ENCODE measurements at places on chromosomes 13 and 19.

DNA sequence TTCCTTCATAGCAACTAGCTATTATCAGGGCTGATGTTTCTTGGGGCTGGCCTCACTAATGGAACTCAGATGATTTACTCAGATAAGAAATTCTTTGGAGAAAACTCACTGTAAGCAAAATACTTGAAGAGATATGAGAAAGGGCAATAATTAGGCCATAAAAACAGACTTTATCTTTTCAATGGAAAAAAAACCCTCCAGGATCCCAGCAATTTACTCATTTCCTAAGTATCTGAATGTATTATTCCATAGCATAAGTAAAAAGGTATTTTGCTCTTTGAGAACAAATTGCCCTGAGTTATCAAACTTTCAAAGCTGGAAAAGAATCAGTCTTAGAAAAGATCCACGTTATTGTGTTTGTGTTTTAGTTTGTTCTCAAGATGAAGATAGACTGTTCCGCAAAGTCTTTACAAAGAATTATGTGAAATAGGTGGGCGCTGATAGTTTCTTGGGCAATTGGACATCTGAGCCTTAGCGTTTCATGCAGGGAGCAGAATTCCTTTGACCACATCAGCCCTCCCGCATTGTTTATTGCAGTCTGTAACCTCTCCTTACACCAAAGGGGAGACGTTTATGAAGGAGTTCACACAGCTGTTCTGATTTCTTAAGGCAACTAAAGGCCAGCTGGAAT is 29.1 kb upstream of the CSNK1A1L start:
- no peak for DNase-seq

- no peak for DNase-seq
These were observed 114.5 kb downstream of the SLC7A1 start for GRCh38 chr13:29480893-29481525.

DNA sequence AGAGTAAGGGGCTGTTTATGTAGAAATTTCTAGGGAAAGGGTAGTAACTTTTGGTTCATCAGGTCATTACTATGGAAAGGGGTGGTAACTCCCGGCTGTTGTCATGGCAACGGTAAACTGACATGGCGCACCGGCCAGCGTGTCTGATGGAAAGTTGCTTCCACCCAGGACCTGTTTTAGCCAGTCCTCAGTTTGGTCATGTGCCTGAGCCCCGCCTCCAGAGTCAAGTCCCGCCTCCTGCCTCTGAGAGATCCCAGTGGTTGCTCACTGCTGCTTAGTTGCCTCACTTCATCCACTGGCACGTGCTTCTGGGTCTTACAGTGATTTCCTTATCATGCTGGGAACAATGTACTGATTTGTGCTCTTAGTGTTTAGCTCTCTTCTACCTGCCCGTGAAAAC is 455.2 kb upstream of the ZNF507 start:
- no peak for DNase-seq

DNA sequence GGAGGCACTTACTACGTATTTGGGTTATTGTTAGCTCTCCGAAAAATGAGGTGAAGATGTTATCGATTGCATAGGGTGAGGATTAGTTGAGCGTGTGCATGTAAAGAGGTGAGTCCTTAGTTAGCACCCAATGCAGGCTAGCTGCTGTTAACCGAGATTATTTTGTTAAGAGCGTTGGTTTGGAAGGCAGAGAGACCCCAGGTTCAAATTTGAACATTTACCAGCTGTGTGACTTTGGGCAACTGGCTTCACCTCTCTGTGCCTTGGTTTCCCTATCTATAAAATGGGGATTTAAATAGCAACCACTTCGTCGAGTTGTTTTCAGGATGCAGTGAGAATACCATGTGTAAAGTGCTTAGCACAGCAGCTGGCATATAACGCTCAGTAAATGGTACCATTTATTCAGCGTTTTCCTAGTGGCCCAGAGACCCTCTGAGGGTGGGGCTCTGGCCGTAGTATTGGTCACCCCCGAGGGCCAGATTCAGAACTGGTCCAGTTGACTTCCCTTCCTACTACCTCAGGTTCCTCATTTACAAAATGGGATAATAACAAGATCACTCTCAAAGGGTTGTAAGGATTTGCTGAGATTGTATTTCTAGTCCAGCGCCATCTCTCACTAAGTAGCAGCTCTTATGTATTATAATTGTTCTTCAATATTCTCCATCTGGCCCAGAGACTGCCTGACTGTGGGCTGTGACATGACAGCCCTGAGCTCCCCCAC is 887 bp downstream of the SIPA1L3 start:
- DNase-seq = no peak

GRCh38 chr13:68940049-68940448 is 1167.6 kb upstream of the ATXN8OS start:
- no peak for DNase-seq

DNA sequence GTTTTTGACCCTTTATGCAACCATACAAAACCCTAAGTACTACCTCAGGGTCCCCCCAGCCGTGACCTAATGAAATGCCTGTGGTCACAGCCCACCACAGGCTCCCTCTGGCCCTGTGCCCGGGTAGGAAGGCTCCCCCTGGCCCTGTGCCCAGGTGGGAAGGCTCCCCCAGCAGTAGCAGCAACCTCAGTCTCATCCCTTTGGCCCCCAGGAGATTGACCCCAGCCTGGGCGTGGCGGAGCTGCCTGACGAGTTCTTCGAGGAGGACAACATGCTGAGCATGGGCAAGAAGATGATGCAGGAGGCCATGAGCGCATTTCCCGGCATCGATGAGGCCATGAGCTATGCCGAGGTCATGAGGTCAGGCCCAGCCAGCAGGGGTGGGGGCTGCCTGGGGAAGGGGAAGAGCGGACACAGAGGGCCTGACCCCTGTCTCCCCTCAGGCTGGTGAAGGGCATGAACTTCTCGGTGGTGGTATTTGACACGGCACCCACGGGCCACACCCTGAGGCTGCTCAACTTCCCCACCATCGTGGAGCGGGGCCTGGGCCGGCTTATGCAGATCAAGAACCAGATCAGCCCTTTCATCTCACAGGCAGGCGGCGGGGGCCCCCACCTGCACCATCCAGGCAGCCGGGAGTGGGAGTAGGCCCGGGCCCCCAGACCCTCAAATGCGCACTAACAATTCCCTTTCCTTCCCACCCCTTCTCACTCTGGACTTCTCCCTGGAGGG is 6.3 kb upstream of the BEST2 start:
- no peak for DNase-seq

GRCh38 chr19:13646758-13647157 is 117.6 kb upstream of the MRI1 start:
- DNase-seq = no peak

- DNase-seq = peak; percentile 41
These were observed 441.5 kb upstream of the KLF12 start for GRCh38 chr13:74575729-74576125.

GRCh38 chr13:99434258-99434788 is 66.9 kb upstream of the TM9SF2 start:
- peak; percentile 64 for DNase-seq

DNA sequence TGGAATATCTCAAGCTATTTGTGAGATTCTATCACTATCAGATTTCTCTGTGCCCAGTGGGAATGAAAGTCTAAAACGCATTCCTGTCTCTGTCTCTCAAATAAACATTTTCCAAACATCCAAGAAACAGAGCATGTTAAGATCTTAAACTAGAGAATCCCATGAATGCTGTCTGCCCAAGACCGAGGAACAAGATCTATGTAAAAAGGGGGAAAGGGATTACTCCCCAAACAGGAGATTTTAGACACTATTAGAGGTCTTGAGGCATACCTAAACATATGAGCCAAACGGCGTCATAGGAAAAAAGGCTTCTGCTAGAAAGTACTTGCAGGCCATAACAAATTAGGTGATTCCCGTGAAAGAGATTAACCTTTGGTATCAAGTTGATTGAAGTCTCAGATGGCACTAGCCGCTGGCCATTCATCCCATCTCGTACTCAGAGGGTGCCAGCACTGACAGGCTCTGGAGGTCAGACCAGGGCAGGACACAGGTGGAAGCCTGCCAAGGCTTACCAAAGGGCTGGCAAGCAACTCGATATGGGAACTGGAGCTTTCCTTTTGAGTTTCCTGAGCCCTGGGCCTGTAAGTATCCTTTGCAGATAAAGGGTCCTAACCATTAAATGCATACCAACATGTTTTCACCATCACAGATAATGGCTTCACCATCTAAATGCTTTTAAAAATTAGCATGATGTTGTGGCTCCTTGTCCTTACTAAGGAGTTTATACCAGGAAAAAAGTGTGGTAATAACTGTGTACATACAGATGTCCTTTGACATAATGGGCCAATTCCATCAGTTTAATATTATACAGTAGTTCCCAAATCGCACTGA is 225.2 kb downstream of the FOXO1 start:
- DNase-seq = no peak

GRCh38 chr19:845707-846521 is 5.1 kb downstream of the PRTN3 start:
- no peak for DNase-seq

DNA sequence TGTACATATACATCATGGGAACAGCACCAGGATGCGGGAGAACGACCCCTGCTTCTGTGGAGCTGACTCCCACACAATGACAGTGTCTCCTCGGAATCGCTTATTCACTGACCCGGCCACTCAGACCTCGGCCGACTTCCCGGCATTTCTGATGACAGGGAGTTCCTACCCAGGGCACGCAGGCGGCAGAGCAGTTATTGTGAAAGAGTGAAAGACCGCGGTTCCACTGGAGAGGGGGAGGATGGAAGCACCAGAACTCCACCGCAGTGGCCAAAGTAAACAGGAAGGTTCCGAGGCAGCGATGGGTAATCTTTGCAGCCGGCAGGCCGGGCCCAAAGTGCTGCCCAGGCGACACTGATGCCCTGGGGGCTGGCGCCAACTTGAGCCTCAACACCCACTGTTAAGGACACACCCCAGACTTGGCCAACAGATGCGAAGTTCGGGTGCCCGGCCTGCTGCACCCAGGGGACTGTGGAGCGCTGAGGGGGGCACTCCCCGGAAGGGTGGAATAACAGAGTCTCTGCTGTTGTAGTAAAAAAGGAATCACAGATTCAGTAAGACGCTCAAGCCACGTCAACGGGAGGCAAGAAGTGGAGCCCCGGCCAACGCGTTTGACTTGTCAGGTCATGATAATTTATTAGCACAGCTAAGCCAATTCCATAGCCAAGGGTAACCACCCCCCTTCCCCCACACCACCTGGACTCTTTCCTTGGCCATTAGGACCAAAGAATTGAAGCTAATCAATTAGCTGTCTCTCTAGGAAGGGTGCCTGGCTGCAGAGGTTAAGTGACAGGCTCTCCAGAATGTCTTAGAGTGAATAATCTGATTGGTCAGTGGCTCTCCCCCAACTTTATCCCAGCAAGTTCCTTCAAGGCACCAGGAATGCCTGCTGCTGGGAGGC is 5.8 kb downstream of the MLLT1 start:
- no peak for DNase-seq

GRCh38 chr13:52125547-52125946 is 3.3 kb downstream of the NEK5 start:
- DNase-seq = no peak

DNA sequence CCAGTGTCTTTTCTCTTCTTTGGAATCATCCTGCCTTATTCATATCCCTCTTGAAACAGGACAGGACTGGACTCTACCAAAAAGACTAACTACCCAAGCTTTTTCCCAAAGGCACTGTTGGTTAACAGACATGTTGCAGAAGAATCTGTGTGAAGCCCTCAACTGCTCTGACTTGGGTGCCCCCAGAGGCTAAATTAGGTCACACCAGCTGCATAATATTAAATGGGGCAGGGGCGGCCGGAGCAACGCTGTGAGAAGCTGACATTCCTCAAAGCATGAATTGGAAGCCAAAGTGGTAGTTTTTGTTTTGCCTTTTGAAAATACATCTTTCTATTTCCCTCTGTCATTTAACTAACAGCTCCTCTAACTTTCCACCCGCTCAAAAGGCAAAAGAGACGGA is 185.9 kb downstream of the LHFPL6 start:
- no peak for DNase-seq

- DNase-seq = peak; percentile 47
These were observed 8.9 kb upstream of the MYO1F start for GRCh38 chr19:8585894-8586750.

GRCh38 chr13:87821512-87821911 is 150.3 kb downstream of the SLITRK5 start:
- DNase-seq = no peak

DNA sequence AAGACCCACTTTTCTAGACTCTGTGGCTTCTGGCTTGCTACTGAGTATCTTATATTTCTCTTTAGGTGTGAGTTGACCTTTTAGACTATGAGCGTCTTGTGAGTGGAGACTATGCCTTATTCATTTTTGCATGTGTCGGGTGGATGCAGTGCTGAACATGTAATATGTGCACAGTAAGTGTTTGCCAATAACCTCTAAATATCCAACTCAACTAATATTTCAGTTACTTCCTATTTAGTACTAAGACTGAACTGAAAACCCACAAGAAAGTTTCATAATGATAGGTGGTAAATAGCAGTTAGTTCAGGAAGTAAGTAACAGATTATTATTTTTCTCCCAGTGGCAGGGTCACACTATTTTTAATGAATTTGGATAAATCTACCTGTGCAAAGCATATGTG is 269.3 kb downstream of the KCNRG start:
- no peak for DNase-seq

DNA sequence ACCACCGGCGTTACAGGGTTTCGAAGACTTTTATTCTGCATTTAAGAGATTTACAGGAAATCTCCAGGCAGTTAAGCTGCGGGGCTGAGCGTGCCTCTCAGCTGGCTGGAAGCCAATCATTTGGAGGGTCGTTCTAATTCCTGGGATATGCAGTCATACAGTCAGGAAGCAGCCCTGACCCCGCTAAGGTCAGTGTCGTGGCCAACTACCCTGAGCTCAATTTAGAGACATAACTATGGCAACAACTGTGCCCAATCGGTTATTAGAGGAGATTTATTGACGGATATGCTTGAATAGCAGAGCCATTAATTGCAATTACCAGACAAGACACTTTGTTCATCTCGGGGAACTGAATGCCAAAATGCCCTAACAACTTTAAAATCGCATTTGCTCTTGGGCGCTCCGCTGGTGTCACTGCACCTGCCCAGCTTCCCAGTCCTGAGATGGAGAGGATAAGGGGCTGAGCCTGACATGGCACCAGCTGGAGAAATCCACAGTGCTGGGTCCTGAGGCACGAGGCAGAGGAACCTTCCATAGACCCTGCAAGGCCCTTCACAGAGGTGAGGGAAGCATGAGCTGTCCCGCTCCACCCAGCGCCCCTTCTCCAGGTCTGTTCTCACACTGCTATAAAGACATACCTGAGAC is 15.1 kb upstream of the ZNF507 start:
- DNase-seq = no peak

GRCh38 chr13:23620613-23621315 is 50.6 kb downstream of the TNFRSF19 start:
- DNase-seq = no peak
